ENCODE measurements at places on chromosomes 5 and 9. TPM values are rescaled to one million over a fixed set of nuclear protein-coding genes. Genes with fewer than 3 reads are reported as not detected.
A peak's percentile ranks its signal among the peaks of the same experiment; 100 is the strongest.

DNA sequence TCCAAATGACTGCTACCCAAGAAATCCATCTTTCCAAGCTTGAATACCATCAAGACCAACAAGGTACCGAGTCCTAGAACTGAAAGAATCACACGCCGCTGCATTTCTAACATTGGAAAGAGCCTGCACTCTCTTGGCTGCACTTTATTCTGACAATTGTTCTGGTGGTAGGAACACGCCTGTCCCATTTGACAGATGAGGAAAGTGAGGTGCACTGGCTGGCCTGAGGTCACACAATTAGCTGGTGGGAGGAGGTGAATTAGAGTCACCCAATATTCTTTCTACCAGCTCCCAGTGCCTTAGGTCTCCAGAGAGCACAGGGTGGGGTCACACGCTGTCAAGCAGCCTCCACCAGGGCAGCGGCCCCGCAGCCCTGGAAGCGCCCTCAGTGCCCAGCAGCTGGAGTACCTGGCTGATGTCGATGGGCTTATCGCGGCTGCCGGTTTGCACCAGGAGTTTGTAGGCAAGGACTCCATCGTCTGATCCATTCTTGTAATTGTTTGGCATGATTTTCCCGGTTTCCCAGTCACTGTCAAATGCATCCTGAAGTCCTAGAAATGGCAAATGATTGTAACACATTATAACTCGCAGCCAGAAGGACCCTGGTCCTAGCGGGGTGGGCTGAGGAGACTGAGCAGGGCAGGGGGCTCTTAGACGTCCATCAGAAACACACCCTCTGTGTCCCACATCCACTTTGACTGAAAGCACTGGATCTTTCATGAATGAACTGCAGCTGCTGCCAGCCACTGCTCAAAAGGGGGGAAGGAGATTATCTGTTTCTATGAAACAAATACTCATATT lies 55.1 kb downstream of the PTCH1 start:
- H3K4me1 ChIP-seq: peaks cover 13% of the 10 kb centered on the region
- no peak for DNase-seq
- no peak overlapping the region for H3K4me3 ChIP-seq
- peaks cover 2% of the 10 kb centered on the region for H3K36me3 ChIP-seq

DNA sequence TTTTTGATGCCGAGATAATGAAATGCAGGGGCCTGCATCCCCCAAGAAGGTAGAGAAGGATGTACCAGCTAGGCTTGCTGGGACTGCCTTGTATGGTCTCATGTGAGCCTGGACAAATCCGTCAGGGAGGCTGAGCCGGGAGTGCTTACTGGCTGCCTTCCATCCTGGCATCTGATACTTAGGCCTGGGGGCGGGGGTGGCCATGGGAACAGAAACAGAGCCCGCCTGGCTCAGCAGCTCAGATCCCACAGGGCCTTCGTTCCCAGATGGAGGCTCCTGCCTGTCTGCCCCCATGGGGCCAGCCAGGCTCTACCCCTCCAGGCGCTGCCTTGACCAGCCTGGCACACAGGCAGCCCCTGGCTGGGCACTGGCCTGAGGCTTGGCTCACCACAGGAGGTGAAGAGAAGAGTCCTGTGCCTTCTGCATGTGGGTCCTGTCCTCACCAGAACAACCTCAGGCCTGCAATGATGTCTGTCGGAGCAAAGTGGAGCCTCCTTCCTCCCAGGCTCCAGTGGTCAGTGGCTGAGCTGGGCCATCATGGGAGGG lies 10.5 kb upstream of the SPATA31E1 start:
- peaks cover 3% of the 10 kb centered on the region for H3K27me3 ChIP-seq
- no peak overlapping the region for H3K27ac ChIP-seq
- no peak overlapping the region for H3K4me3 ChIP-seq

GRCh38 chr5:65986050-65986451 lies 59.7 kb downstream of the ERBIN start:
- DNase-seq: no peak
- H3K4me3 ChIP-seq: no peak overlapping the region
- H3K36me3 ChIP-seq: no peaks in the 10 kb centered on the region
- no peaks in the 10 kb centered on the region for H3K27me3 ChIP-seq
- H3K27ac ChIP-seq: peak overlapping the region; percentile 4
- H3K4me1 ChIP-seq: peaks cover 7% of the 10 kb centered on the region

- no peak overlapping the region for H3K27ac ChIP-seq
- H3K36me3 ChIP-seq: no peaks in the 10 kb centered on the region
- H3K27me3 ChIP-seq: no peaks in the 10 kb centered on the region
- no peak overlapping the region for H3K4me3 ChIP-seq
- no peak for DNase-seq
Observed at GRCh38 chr5:130616161-130616560, 548.9 kb downstream of the HINT1 start.

GRCh38 chr9:77907585-77907984 lies 124.0 kb downstream of the GNAQ start:
- no peaks in the 10 kb centered on the region for H3K27me3 ChIP-seq
- no peak for DNase-seq
- peaks cover 17% of the 10 kb centered on the region for H3K4me1 ChIP-seq
- no peak overlapping the region for H3K27ac ChIP-seq

DNA sequence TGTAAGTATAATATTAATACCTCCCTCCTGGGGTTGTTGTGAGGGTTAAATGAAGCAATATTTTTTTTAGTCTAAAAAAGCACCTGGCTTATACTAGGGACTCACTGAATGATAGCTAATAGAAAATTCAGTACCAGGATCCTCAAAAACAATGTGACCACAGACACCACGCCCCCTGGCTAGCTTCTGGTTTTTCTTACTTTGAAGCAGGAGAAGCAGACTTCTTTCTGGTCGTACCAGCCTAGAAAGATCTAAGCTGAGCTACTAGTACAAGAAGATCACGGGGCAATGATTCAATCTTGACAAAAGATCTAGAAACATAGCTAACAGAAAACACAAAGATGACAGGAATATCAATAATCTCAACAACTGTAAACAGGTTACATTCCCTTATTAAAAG lies 218.5 kb upstream of the SLC30A5 start:
- no peak for DNase-seq
- no peaks in the 10 kb centered on the region for H3K27me3 ChIP-seq
- no peaks in the 10 kb centered on the region for H3K36me3 ChIP-seq

Gene DOK3
- polyA plus RNA-seq: 1.7 TPM

Gene SNCAIP
- not detected for polyA plus RNA-seq

Gene FCN2
- not detected for polyA plus RNA-seq
